Hair follicle dermal papilla cell (primary cell): ENCODE measurements at places on chromosomes 5 and 9. TPM values are rescaled to one million over a fixed set of nuclear protein-coding genes. Genes with fewer than 3 reads are reported as not detected.

The KIAA0825 gene
- total RNA-seq, result 8.4 and 12.3 TPM in 2 replicates

The PPP3R2 gene
- total RNA-seq, result not detected in 2 replicates

The ADRA1B gene
- 0.49 TPM in 2 replicates for total RNA-seq

The PAEP gene
- not detected in 2 replicates for total RNA-seq

The BTNL3 gene
- not detected in 2 replicates for total RNA-seq

The ZNF366 gene
- total RNA-seq, result under 0.01 TPM in 1 of 2 replicates, not detected in the other

The FOXD1 gene
- total RNA-seq, result 24.7 and 26.1 TPM in 2 replicates

The COL23A1 gene
- total RNA-seq, result 14.7 and 26.0 TPM in 2 replicates

The PRXL2C gene
- total RNA-seq, result 65.9 and 79.4 TPM in 2 replicates

The MACIR gene
- total RNA-seq, result 8.4 and 12.0 TPM in 2 replicates

The OTULINL gene
- total RNA-seq, result 0.49 and 1.3 TPM in 2 replicates

The SMIM33 gene
- total RNA-seq, result not detected in 2 replicates

The RFESD gene
- total RNA-seq, result 1.5 and 1.7 TPM in 2 replicates

The KIF24 gene
- 0.97 TPM in 2 replicates for total RNA-seq

The ENHO gene
- total RNA-seq, result not detected in 2 replicates

The TPRN gene
- 8.9 and 9.4 TPM in 2 replicates for total RNA-seq

The C9orf153 gene
- total RNA-seq, result 0.16 and 0.24 TPM in 2 replicates

The PLPP7 gene
- 9.2 and 10.6 TPM in 2 replicates for total RNA-seq

The RIMOC1 gene
- total RNA-seq, result 28.9 and 32.0 TPM in 2 replicates

The GPR150 gene
- under 0.01 and 0.12 TPM in 2 replicates for total RNA-seq

The CRAT gene
- total RNA-seq, result 78.2 and 88.6 TPM in 2 replicates

The PCDHA8 gene
- total RNA-seq, result 0.16 and 0.24 TPM in 2 replicates

The GRIN1 gene
- total RNA-seq, result 0.12 TPM in 1 of 2 replicates, not detected in the other

The WDR70 gene
- 22.1 and 25.3 TPM in 2 replicates for total RNA-seq

The FLT4 gene
- 0.16 TPM in 1 of 2 replicates, not detected in the other for total RNA-seq

The CDKN2B gene
- 17.9 and 22.1 TPM in 2 replicates for total RNA-seq

The IPPK gene
- total RNA-seq, result 10.7 and 13.8 TPM in 2 replicates

The MTAP gene
- 24.7 and 34.4 TPM in 2 replicates for total RNA-seq

The OTP gene
- total RNA-seq, result not detected in 2 replicates

The DOCK2 gene
- total RNA-seq, result 5.7 and 9.8 TPM in 2 replicates

The TRPM3 gene
- total RNA-seq, result 14.9 and 22.0 TPM in 2 replicates

The FGF1 gene
- 6.0 and 11.5 TPM in 2 replicates for total RNA-seq

The LHX6 gene
- total RNA-seq, result not detected in 2 replicates

The AGTPBP1 gene
- 25.1 and 28.2 TPM in 2 replicates for total RNA-seq

The PKD2L2 gene
- not detected in 2 replicates for total RNA-seq

The PRSS3 gene
- 0.61 TPM in 1 of 2 replicates, not detected in the other for total RNA-seq

The IL3 gene
- total RNA-seq, result not detected in 2 replicates

The NRG2 gene
- 2.8 and 4.5 TPM in 2 replicates for total RNA-seq

The CDC25C gene
- total RNA-seq, result 0.65 and 1.3 TPM in 2 replicates

The EIF4E1B gene
- not detected in 2 replicates for total RNA-seq

The HBEGF gene
- 2.8 and 3.3 TPM in 2 replicates for total RNA-seq

The LCN1 gene
- not detected in 2 replicates for total RNA-seq

The ADAMTS12 gene
- 12.9 and 19.1 TPM in 2 replicates for total RNA-seq

The PLCXD3 gene
- total RNA-seq, result under 0.01 and 0.12 TPM in 2 replicates

The GGTA1 gene
- total RNA-seq, result not detected in 2 replicates

The CFAP77 gene
- total RNA-seq, result not detected in 2 replicates

The IL33 gene
- total RNA-seq, result 0.12 TPM in 1 of 2 replicates, not detected in the other

The MAMDC4 gene
- 1.1 and 1.9 TPM in 2 replicates for total RNA-seq

The MARVELD2 gene
- 2.9 and 3.3 TPM in 2 replicates for total RNA-seq

The ACTBL2 gene
- not detected in 2 replicates for total RNA-seq

The LECT2 gene
- total RNA-seq, result not detected in 2 replicates

The MLANA gene
- total RNA-seq, result 0.32 TPM in 1 of 2 replicates, not detected in the other

The IFNA21 gene
- total RNA-seq, result not detected in 2 replicates

The FAM169A gene
- total RNA-seq, result 4.7 and 5.3 TPM in 2 replicates

The DRD1 gene
- under 0.01 and 0.36 TPM in 2 replicates for total RNA-seq

The MAMDC2 gene
- total RNA-seq, result 9.9 and 27.4 TPM in 2 replicates

The JMY gene
- total RNA-seq, result 19.6 and 23.5 TPM in 2 replicates

The ENTREP1 gene
- not detected in 2 replicates for total RNA-seq
